Adrenal gland (tissue), 19 donors: ENCODE measurements at places on chromosomes 12 and 14.
A peak's percentile ranks its signal among the peaks of the same experiment; 100 is the strongest.

GRCh38 chr12:29148911-29149690 is at the start of gene FAR2:
FAR2 (plus strand) TSS chr12:29149278; CDS start chr12:29270450, 121,172 bp downstream.
- peak within 1 kb of the TSS; percentile 86 for H3K27ac ChIP-seq
- no peaks in the 10 kb centered on the region for H3K27me3 ChIP-seq
- peak; percentile 76 for DNase-seq
- H3K4me3 ChIP-seq: peak within 1 kb of the TSS; percentile 22
- no peaks in the 10 kb centered on the region for H3K4me1 ChIP-seq

GRCh38 chr14:37723515-37723914 is 128.1 kb downstream of the TTC6 start:
- H3K4me1 ChIP-seq: no peaks in the 10 kb centered on the region
- no peak for DNase-seq
- H3K36me3 ChIP-seq: no peaks in the 10 kb centered on the region
- H3K4me3 ChIP-seq: no peak overlapping the region
- H3K27ac ChIP-seq: no peak overlapping the region
- no peaks in the 10 kb centered on the region for H3K27me3 ChIP-seq

DNA sequence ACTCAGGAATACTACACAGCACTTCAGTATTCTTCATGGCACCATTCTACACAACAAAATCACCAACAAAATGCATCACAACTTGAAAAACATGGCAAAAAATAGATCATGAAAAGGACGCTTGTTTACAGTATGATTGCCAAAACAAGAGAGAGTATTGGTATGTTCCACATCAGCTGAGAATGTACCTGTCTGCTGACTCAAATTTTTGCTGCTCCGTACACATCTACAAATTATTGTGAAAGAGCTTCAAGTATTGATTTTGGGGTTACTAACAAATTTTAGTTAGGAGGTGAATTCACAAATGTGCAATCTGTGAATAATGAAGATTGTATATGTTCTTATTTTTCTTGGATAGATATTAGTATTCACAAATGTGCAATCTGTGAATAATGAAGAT is 105.4 kb downstream of the GPHN start:
- H3K36me3 ChIP-seq: no peaks in the 10 kb centered on the region
- H3K27ac ChIP-seq: no peak overlapping the region
- H3K27me3 ChIP-seq: no peaks in the 10 kb centered on the region

DNA sequence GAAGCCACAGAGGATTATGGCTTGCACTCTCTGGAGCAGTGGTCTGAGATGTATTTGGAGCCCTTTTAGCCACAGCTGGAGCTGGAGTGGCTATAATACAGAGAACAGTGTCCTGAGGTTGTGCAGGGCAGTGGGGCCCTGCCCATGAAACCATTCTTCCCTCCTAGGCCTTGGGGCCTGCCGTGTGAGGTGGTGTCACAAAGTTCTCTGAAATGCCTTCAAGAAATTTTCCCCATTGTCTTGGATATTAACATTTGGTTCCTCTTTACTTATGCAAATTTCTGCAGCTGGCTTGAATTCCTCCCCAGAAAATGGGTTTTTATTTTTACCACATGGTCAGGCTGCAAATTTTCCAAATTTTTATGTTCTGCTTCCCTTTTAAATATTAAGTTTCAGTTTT is 79.3 kb downstream of the UNC79 start:
- no peaks in the 10 kb centered on the region for H3K4me1 ChIP-seq
- no peak overlapping the region for H3K4me3 ChIP-seq
- no peaks in the 10 kb centered on the region for H3K27me3 ChIP-seq
- DNase-seq: no peak

- no peaks in the 10 kb centered on the region for H3K36me3 ChIP-seq
- no peak for DNase-seq
- H3K4me1 ChIP-seq: peaks cover 6% of the 10 kb centered on the region
- H3K27ac ChIP-seq: no peak overlapping the region
- H3K4me3 ChIP-seq: no peak overlapping the region
Observed at GRCh38 chr14:69605738-69606137, 5.7 kb upstream of the SUSD6 start.
